ENCODE measurements at places on chromosomes 5 and 9.

DNA sequence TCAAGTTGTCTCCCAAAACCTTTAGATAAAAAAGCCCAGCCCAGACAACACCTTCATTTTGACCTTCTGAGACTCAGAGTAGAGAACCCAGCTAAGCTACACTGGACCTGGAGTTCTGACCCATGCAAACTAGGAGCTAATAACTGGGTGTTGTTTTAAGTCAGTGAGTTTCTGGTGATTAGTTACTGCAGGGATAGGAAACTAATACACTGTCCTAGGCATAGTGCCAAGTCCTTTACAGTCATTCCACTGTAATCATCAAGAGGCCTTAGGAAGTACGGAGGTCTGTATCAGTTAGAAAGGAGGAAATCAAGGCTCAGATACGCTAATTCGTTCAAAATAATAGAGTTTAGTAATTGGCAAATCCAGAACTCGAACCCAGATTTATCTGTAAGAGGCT lies 197.9 kb downstream of the KCTD16 start:
- DNase-seq = no peak

DNA sequence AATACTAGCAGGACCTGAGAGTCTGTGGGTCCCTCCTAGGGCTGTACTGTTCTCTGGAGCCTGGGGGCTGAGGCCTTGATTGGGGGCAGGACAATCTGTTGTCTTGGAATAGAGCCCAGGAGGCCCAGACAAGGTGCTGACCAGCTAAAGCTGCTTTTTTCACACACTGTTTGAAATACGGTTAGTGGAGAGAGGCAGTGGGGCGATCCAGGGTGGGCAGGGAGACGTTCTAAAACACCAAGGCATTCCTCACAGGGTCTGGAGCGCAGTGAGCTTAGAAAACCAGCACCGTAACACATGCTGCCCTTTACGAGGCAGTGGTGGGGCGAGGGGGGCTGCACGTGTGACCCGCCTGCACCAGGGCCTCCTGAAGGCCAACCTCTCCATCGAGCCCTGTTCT lies 55.1 kb downstream of the EHMT1 start:
- no peak for DNase-seq

DNA sequence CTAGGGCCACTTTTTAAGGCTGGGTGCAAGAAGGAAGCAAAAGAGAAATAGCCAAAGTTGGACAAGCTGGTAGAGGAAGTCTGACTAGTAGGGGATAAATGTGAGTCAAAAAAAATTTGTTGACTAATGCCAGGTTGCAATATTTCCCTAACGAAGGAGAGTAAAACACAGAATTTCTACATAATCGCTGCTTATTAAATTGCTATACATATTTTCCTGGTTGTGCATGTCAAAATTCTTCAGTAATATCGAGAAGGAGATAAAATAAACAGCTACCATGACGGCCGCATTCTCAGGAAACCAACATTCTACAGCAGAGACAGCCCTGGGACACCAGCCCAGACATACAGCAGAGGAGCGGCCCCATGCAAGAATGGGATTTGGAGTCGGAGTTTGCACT lies 148.3 kb downstream of the ESM1 start:
- no peak for DNase-seq

GRCh38 chr5:62596096-62596495 lies 17.5 kb downstream of the LRRC70 start:
- DNase-seq = no peak

DNA sequence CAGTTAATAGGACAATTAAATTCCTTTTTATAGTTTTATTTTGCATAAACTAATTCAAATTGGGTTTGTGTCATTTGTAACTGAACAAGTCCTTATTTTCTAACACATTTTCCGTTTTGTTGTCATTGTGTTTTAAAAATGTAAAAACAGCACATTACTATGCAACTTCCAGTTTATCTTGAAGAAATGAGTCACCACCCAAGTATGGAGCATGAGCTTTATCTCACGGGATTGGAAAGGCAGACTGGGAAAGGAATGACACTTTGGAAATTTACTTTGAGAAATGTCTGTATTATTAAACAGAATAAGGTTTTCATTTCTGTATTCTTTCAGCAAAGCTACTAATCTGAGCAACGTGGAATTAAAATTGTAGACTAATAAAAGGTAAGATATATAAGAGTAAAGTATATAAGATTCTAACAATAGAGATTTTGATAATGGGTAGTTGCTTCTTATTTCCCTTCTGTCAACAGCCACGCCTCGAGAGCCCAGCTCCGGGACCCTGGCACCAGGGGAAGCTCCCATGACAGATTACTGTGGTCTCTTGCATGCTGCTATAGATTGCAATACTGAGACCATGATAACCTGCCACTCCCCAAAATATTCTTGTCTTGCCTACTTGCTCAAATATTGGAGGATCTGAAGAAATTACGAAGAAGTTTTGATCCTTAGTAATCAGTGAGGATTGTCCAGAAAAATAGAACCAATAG lies 433.1 kb downstream of the CHSY3 start:
- DNase-seq = no peak

DNA sequence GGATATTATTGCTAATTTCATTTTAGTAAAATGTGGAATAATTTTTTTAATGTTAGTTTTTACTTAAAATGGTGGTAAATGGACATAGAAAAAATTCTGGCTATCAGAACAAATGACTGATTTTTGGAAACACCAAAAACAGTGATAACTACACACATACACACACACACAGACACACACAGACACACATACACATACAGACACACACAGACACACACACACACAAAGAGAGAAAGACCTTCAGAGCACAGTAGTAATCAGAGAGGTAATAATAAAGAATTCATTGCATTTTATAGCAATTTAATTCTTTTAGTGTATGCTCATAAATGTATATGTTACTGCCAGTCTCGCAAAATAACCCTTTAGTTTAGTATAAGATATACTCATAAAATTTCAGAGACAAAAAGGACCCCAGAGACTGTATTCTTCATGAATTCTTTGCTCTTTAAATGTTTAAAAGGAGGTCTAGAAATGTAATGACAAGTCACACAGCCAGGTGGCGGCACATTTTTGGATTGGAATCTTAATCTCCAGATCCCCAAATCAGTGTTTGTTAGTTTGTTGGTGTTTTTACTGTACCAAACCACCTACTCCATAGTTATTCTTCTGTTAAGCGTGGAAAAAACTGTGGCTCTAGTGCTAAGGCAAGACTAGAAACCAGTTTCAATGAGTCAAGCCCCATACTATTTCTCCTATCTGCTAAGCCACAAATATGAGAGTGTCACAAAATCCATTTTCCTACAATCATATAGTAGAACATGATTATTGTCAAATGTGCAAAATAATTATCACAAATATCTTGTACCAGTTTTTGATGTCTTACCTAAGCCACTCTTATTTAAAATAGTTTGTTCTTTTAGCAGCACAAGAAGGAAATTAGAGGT lies 109.9 kb downstream of the EDIL3 start:
- DNase-seq = no peak

- no peak for DNase-seq
These were observed 1.3 kb downstream of the MINAR2 start for GRCh38 chr5:129748913-129749880.

DNA sequence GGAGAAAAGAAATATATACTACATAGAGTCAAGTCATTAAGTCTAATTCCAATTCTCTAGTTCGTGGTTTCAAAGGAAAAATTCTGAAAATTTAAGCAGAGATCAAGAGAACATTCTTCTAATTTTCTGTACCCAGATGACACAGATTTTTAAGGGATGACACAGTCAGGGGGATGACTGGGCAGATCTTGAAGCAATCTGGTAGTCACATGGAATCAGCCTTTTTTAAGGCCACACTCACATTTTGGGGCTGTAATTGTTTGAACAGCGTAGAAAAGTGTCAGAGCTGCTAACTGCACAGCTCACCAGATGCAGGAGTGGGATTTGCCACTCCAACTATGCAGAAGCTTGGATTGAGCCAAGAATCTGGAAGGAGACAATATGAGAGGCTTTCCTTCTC lies 20.4 kb downstream of the PDE4D start:
- DNase-seq = no peak

- DNase-seq = no peak
These were observed 300.7 kb downstream of the MLLT3 start for GRCh38 chr9:20321423-20322082.

- no peak for DNase-seq
These were observed 72.2 kb upstream of the FRRS1L start for GRCh38 chr9:109239240-109239639.

- DNase-seq = no peak
These were observed 279.8 kb upstream of the POU5F2 start for GRCh38 chr5:94021246-94021645.

DNA sequence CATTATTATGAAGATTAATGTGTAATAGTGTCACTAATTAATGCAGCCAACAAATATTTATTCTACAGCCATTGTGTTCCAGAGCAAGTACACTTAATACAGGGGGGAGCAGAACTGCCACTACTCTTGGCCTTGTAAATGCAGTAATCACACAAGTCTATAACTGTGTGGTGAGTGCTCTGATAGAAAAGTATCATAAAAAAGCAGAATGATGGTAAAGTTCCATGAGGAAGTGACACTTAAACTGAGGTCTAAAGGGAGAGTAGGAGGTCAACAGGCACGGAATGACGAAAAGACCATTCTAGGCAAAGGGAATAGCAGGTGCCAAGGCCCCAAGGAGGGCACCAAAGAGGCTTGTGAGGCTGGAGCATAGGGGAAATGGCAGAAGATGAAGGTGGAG lies 142.9 kb downstream of the OSTF1 start:
- no peak for DNase-seq
